Femur (tissue), 1 donor: ENCODE measurements at places on chromosomes 12 and 14.
A peak's percentile ranks its signal among the peaks of the same experiment; 100 is the strongest.

- DNase-seq = peak; percentile 10
Observed at GRCh38 chr14:101248840-101249675, 312.2 kb upstream of the DIO3 start.

GRCh38 chr12:53523131-53523530 is 15.8 kb upstream of the NPFF start:
- no peak for DNase-seq

DNA sequence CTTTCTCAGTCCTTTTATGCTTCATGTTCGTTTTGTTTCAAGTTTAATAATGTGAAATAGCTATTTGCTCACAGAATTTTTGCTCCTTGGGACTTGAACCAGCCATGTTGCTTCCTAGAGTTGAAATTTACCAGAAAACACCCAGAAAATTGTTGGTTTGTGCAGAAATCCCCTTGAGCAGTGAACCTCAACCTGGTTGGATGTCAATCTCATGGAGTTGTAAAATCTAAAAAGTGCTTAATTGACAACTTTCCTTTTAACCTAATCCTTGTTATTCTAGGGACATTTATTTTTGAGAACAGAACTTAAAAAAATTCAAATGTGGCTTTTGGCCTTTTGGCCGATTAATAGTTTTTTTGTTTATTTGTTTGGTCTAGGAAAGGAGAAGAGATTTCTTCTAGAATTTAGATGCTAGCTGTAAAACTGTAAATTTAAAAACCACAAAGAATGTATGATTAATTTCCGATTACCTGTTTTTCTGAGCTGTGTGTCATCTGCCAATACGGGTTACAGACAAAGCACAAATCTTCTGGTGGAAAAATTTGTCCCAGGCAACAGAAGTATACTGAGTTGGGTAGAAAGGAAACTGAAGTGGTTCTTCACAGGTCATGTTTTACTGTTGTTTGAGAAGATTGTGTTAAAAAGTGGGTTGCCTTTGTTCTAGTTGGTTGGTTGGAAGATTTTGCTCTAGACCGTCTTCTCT is 154.4 kb downstream of the FUT8 start:
- no peak for DNase-seq

- no peak for DNase-seq
Observed at GRCh38 chr12:10214136-10214894, 1.6 kb downstream of the GABARAPL1 start.

- DNase-seq = no peak
Observed at GRCh38 chr14:51939755-51940301, 49.5 kb upstream of the RTRAF start.

DNA sequence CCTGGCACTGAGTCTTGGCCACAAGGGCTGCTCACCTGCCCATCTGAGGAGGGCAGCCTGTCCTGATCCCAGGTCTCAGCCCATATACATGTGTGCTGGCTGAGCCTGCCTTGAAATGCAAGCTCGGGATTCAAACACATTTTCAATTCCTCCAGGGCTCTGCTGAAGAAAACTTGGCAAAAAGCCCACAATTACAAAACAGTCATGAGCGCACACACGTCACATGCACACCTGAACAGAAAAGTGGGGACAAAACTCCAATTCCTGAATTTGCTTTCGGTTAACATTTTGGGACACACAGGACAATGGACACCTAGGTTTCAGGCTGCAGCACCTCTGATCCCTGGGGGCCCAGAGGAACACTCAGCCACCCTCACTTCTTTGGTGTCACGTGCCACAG is 113.9 kb downstream of the RBM19 start:
- DNase-seq = no peak

GRCh38 chr12:6376079-6376869 is 911 bp upstream of the SCNN1A start:
- DNase-seq = peak; percentile 67

GRCh38 chr12:92619730-92620684 is 82.8 kb upstream of the PLEKHG7 start:
- DNase-seq = no peak

GRCh38 chr14:88185843-88186242 is 137.2 kb downstream of the KCNK10 start:
- no peak for DNase-seq

DNA sequence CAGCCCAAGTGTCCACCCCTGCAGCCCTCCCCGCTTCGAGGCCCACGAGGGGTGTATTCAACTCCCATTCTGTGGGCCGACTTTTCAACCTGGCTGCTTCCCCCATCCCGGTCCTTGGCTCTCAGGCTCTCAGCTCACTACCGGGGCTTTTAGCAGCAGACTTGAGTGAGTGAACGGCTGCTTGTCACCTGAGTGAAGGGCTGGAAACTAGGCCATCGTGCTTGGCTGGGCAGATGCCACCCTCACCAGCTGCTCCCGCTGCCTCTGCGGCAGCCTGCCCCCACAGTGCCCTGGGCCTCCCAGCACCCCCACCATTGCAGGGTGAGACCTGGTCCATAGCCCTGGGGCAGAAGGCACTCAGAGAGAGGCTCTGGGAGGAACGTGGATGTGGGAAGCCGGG is 59.9 kb downstream of the SLC6A12 start:
- no peak for DNase-seq

GRCh38 chr14:43479596-43480195 is 1027.4 kb downstream of the FSCB start:
- no peak for DNase-seq

DNA sequence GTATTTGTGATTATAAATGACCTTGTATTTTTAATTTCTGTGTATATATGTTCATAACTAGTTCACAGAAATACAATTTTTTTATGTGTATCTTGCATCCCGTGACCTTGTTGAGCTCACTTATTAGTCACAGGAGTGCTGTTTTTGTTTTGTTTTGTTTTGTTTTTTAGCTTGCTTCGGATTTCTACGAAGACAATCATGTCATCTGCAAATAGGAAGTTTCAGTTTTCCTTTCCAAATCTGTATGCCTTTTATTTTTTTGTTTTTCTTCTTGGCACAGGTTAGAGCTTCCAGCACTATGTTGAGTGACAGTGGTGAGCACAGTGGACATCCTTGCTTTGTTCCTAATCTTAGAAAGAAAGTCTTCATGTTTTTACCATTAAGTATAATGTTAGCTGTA is 229.2 kb upstream of the GARIN6 start:
- no peak for DNase-seq

- DNase-seq = no peak
Observed at GRCh38 chr12:124923905-124924734, 9.7 kb upstream of the UBC start.

- DNase-seq = no peak
Observed at GRCh38 chr12:20142956-20143355, 225.4 kb upstream of the PDE3A start.

- no peak for DNase-seq
Observed at GRCh38 chr12:52495389-52495788, 2.3 kb upstream of the KRT6A start.

DNA sequence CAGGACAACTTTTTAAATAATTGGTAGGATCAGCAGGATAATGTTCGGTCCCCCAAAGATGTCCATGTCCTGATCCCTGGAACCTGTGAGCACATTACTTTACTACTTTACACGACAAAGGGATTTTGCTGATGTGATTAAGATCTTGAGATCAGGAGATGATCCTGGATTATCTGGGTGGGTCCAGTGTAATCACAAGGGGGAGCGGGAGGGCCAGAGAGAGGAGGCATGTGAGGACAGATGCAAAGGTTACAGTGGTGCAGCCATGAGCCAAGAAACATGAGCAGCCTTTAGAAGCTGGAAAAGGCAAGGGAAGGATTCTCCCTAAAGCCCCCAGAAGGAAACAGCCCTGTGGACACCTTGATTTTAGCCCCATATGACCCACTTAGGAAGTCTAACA is 33.1 kb downstream of the KCNK10 start:
- DNase-seq = no peak

DNA sequence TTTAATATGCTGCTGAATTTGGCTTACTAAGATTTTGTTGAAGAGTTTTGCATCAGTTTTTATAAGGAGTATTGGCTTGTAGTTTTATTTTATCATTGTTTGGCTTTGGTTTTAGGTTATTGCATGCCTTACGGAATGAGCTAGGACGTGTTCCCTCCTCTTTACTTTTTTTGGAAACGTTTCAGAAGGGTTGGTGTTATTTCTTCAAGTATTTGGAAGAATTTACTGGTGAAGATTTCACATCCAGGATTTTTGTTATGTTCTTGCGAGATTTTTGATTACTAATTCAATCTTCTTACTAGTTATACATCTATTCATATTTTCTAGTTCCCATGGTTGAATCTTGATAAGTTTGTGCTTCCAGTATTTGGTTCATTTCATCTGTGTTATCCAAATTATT is 823.2 kb downstream of the SLC6A15 start:
- no peak for DNase-seq

GRCh38 chr14:28652782-28653181 is 113.8 kb upstream of the FOXG1 start:
- DNase-seq = no peak

- no peak for DNase-seq
Observed at GRCh38 chr12:63941879-63942278, 97.4 kb downstream of the SRGAP1 start.

GRCh38 chr14:60654334-60654821 is 5.1 kb upstream of the SIX1 start:
- no peak for DNase-seq

- no peak for DNase-seq
Observed at GRCh38 chr12:24921251-24922038, 27.5 kb downstream of the BCAT1 start.

DNA sequence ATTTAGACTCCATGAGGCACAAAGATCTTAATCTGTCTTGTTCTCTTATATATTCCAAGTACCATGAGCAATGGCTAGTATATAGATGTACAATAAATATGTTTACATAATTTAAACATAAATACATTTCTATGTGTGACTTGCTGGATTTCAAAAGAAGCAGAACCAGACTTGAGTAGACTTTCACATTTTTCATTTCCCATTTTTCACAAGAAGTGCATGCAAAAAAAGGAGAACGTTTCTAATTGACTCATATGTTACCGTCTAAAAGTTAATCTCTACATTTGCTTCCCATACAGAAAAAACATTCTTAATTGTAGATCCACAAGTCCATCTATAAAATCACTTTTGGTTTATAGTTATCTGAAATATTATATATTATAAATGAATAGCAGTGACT is 256.5 kb upstream of the USP15 start:
- DNase-seq = no peak

DNA sequence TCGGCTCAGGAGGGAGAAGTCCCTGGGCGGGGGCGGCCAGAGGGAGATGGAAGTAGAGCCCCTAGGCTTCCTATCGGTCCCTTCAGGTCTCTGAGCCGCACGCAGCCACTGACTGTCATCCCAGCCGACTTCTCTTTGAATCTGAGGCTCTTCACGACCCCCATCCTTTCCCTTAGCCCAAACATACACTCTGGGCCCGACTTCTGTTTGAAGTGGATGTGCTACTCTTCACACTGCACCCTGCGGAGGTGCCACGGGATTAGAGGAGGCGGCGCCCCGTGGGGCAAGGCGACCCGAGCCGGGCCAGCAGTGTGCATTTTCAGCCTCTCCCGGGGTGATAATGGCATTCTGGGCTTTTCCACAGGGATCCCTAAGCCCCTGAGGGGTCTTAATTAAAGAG is 6.0 kb upstream of the DACT1 start:
- no peak for DNase-seq

- DNase-seq = no peak
Observed at GRCh38 chr14:22540811-22541360, 48.1 kb downstream of the DAD1 start.

- no peak for DNase-seq
Observed at GRCh38 chr14:65704850-65705249, 292.3 kb downstream of the FUT8 start.

DNA sequence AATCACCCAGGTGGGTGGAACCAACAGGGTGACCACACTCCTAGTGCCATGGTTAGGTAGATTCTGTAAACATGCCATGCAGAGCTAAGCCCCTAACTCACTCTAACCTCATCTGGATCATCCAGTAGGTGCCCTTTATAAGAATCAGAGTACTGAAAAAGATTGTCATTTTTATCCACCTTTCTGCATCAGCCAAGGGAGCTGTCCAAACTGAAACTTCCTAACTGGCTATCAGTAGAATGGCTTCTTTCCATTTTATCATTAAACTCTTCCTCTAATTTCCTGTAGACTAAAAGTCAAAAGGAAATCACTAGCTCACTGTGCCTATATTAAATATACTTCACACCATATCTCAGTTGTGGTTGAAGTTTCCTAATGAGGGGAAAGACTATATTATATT is 6.5 kb downstream of the KCNK10 start:
- DNase-seq = no peak

DNA sequence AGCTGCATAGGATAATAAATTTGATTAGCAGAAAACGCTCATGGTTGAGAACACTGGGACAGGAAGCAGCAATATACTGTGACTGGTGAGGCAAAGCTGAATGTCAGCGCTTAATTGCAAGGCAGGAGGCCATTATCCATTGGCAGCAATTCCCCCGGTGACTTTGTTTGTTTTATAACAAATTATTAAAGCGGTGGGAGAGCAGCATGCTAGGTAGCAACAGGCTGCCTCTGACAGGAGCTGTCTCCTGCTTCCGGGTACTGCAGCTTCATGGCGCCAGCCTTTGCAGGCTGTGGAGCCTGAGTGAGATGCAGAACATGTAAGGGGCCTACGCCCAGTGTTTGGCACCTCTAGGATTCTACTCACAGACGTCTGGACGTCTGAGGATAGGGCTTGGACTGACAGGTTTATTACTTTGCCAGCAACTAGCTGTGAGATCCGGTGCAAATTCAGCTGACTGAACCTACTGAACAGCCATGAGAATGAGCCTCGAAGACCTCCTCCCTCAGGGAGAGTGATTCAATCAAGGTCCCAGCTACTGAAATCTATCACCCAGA is 82.1 kb upstream of the SSTR1 start:
- DNase-seq = no peak

GRCh38 chr14:20412411-20412810 is 890 bp downstream of the TEP1 start:
- DNase-seq = no peak

- no peak for DNase-seq
Observed at GRCh38 chr12:93653079-93653478, 24.1 kb upstream of the CRADD start.

DNA sequence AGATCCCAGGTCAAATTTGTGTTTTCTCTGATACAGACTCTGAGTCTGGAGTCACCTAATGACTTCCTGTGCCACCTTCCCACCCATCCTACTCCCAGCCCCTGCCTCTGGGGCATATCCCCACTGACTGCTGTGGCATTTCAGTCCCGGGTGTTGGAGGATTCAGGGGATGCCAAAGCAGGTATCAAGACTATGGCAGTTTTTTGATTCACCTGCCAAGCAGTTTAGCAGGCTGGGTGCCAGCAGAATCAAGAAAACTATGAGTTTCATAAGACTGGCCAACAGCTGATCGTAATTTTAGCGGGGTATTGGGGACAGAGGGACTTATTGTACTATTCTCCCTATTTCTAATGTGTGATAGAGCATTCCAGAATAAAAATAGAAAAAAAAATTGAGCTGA is 4.6 kb downstream of the PLEKHH1 start:
- DNase-seq = no peak

GRCh38 chr12:39369756-39370155 is 73.2 kb downstream of the KIF21A start:
- no peak for DNase-seq

DNA sequence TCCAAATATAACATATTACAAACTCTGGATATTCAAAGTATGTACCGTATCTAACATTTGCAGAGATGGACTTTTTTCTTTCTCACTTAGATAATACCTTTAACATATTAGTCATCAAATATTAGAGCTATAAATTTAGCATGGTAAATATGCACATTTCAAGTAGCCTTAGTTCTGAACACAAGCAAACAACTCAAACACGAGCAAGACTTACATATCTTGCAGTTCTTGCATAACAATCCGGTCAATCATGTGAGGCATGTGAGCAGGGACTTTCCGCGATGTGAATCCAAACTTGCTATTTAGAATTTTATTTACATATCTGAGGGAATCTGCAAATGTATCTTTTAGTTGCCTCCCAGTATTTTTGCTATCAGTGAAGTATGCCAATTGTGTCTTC is 22.1 kb upstream of the SYCP3 start:
- DNase-seq = no peak
